ENCODE measurements at places on chromosomes 7 and 10.
A peak's percentile ranks its signal among the peaks of the same experiment; 100 is the strongest.

- no peaks in the 10 kb centered on the region for H3K36me3 ChIP-seq
- no peaks in the 10 kb centered on the region for H3K4me1 ChIP-seq
- no peak overlapping the region for H3K4me3 ChIP-seq
- H3K27me3 ChIP-seq = no peaks in the 10 kb centered on the region
Observed at GRCh38 chr7:54465095-54465494, 77.1 kb upstream of the VSTM2A start.

GRCh38 chr10:12579954-12580858 is 230.9 kb downstream of the CAMK1D start:
- peaks cover 41% of the 10 kb centered on the region for H3K36me3 ChIP-seq
- no peaks in the 10 kb centered on the region for H3K27me3 ChIP-seq
- H3K4me1 ChIP-seq = peaks cover 58% of the 10 kb centered on the region
- H3K4me3 ChIP-seq = peak overlapping the region; percentile 23
- DNase-seq = no peak

DNA sequence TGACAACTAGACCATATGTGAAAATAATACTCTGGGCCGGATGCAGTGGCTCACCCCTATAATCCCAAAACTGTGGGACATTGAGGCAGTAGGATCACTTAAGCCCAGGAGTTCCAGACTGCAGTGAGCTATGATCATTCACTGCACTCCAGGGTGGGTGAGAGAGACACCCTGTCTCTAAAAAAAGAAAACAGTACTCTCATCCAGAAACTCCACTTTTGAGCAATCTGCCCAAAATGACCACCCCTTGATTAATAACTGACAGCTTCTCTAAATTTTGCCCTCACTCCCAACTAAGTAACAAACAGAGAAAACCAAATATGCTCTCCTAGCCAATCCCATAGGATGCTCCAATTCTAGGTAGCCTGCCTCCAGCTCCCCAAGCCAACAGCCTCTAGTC is 62.5 kb upstream of the AKR1E2 start:
- DNase-seq = no peak
- peaks cover 9% of the 10 kb centered on the region for H3K27me3 ChIP-seq
- no peak overlapping the region for H3K4me3 ChIP-seq
- no peak overlapping the region for H3K27ac ChIP-seq
- peaks cover 5% of the 10 kb centered on the region for H3K4me1 ChIP-seq

DNA sequence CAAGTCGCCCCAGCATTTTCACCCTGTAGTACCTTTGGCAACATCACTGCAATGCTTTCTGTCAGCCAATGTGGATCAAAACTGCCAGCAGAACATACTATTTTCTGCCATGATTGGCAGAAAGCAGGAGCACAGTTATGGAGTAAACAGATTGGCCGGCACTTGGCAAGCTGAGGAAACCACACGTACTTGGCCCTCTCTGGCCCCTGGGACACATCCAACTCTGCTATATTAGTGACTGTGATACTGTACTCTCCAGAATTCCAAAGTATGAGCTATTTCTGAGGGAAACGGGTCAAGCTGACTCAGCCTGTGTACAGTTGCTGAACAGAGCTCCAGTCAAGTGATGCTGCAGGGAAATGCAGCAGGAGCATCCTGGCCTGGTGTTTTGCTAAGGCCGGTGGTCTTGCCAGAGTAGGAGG is 39.8 kb upstream of the LANCL2 start:
- H3K4me3 ChIP-seq = no peak overlapping the region
- no peaks in the 10 kb centered on the region for H3K36me3 ChIP-seq
- no peak overlapping the region for H3K27ac ChIP-seq
- DNase-seq = no peak
- peaks cover 12% of the 10 kb centered on the region for H3K27me3 ChIP-seq

DNA sequence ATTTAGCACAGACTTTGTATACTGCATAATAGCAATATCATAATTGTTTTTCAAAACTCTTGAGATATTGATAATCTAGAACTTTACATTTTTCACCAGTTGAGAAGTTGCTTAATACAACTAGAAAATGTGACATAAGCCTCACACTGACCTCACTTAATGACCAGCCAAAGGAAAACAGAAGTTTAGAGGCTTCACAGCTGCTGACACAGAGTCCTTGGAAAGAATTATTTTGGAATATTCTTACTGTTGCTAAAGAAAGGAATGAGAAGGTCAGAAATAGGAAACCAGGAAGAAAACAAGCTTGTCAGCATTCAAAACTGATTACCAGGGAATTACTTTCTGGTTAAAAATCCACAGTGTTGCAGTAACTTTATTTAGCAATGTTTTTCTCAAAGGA is 35.5 kb upstream of the WASL start:
- no peak for DNase-seq
- peaks cover 6% of the 10 kb centered on the region for H3K27me3 ChIP-seq
- no peak overlapping the region for H3K27ac ChIP-seq
- no peaks in the 10 kb centered on the region for H3K36me3 ChIP-seq

GRCh38 chr7:128920913-128921582 is 10.5 kb upstream of the KCP start:
- peaks cover 11% of the 10 kb centered on the region for H3K27me3 ChIP-seq
- peaks cover 10% of the 10 kb centered on the region for H3K4me1 ChIP-seq
- no peak overlapping the region for H3K4me3 ChIP-seq
- DNase-seq = no peak
- H3K36me3 ChIP-seq = no peaks in the 10 kb centered on the region

DNA sequence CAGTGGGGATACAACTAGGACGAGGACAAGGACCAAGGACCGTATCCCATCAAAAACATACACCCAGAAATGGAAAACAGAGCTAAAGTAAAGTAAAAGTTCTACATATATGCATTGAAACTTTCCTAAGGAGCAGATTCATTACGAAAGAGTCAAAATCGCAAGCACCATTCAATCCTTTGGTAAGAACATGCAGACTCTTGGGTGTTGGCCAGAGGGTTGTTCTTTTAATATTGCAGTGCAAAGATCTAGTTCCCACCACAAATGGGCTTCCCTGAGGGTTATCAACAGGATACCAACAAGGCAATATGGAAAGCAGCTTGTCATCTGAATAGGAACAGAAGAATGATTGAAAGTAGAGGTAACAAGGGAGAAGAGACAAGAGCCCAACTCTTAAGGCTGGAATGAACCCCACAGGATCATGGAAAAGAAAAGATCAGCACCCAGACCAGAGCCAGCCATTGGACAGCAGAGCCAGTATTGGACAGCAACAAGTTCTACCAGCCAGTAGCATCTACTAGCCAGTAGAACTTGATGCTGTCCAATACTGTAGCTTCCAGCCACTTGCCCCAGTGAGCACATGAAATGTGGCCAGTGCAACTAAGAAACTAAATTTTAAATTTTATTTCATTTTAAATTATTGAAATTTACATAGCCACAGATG is 66.0 kb downstream of the OSBPL3 start:
- no peaks in the 10 kb centered on the region for H3K27me3 ChIP-seq
- H3K36me3 ChIP-seq = peaks cover 13% of the 10 kb centered on the region
- peaks cover 61% of the 10 kb centered on the region for H3K4me1 ChIP-seq
- no peak for DNase-seq
- H3K27ac ChIP-seq = peak overlapping the region; percentile 70
- H3K4me3 ChIP-seq = no peak overlapping the region

DNA sequence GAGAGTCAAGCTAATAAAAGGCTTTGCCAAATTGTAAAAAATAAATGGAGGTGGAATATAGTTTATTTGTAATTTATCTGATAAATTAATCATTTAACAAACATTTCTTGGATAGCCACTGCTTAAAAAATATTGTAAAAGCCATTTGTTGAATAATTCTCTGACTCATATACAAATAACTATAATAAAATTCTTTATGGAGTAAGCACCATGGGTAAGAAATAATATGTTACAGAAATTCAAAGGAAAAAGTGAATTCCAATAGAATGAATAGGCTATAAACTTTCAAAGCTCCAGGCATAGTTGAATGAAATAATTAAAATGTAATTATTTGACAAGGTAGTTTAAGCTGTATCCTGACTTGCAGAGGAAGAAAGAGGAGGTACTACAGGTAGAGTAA is 291.4 kb upstream of the TMEM229A start:
- H3K27me3 ChIP-seq = no peaks in the 10 kb centered on the region
- no peak overlapping the region for H3K4me3 ChIP-seq
- H3K36me3 ChIP-seq = no peaks in the 10 kb centered on the region
- no peaks in the 10 kb centered on the region for H3K4me1 ChIP-seq
- DNase-seq = no peak
- no peak overlapping the region for H3K27ac ChIP-seq

- peaks cover 6% of the 10 kb centered on the region for H3K27me3 ChIP-seq
- no peaks in the 10 kb centered on the region for H3K36me3 ChIP-seq
- H3K27ac ChIP-seq = no peak overlapping the region
- no peak for DNase-seq
- no peaks in the 10 kb centered on the region for H3K4me1 ChIP-seq
Observed at GRCh38 chr10:120371856-120372255, 85.2 kb upstream of the PLPP4 start.

DNA sequence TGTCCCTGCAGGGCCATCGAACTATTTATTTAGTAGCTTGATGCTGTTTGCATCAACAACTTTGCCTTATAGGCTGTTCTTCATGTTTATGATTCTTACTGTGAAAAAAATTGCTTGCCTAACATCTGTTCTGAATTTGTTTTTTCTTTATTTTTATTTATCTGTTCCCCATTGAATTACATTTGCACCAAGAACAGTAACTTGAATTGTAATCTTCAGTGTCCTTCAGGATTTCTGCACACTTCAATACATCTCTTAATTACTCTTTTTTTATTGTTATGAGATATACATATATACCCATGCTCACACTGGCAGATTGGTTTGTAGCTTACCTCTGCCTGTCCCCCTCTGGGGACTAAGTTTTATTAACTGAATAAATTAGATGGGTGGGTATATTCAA is 64.4 kb downstream of the TBXAS1 start:
- H3K27me3 ChIP-seq = no peaks in the 10 kb centered on the region
- peaks cover 28% of the 10 kb centered on the region for H3K4me1 ChIP-seq
- DNase-seq = no peak
- H3K36me3 ChIP-seq = peaks cover 4% of the 10 kb centered on the region
- no peak overlapping the region for H3K4me3 ChIP-seq
- no peak overlapping the region for H3K27ac ChIP-seq

DNA sequence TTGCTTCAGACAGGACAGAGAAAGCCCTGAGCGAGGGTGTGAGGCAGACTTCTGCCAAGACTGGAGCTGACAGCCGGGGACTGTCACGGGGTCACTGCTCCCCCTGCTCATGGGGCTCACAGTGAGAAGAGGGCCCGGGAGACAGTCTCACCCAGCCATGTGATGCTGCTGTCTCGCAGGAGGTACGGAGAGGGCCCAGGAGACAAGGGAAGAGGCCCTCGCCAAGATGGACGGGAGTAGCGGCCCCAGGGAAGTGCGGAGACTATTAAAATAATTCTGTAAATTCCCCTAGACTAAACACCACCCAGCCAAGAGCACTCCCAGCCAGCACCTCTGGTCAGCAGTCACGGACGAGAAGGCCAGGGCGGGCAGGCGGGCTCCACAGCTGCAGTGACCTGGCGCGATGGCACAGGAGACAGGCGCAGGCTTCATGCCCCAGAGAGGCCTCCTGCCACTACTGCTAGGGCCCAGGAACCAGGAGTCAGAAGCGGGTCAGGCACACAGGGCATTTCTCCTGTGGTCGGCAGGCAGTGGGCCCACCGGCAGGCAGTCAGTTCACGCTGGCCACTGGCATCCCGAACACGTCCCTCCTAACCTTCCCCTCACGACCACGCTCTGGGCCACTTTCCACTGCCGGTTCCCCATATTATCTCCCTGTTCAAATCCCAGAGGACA is 24.1 kb downstream of the WDR86 start:
- H3K27ac ChIP-seq = no peak overlapping the region
- no peak for DNase-seq
- no peak overlapping the region for H3K4me3 ChIP-seq

DNA sequence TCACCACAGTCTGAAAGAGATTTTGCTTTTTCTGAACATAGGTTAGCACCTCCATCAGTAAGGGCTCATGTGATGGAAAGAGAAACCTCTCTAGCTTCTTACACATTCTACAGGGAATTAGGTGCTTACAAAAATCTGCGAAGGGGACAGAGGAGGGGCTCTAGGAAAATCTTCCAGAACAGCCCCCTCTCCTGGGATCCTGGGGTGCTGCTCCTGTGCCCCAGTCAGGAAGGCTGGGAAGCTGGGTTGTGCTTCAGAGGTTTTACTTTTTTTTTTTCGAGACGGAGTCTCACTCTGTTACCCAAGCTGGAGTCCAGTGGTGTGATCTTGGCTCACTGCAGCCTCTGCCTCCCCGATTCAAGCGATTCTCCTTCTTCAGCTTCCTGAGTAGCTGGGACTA is 7.5 kb upstream of the FAM171A1 start:
- H3K27ac ChIP-seq = no peak overlapping the region
- H3K4me3 ChIP-seq = no peak overlapping the region
- H3K36me3 ChIP-seq = peaks cover 3% of the 10 kb centered on the region
- H3K27me3 ChIP-seq = peaks cover 36% of the 10 kb centered on the region
- no peaks in the 10 kb centered on the region for H3K4me1 ChIP-seq

DNA sequence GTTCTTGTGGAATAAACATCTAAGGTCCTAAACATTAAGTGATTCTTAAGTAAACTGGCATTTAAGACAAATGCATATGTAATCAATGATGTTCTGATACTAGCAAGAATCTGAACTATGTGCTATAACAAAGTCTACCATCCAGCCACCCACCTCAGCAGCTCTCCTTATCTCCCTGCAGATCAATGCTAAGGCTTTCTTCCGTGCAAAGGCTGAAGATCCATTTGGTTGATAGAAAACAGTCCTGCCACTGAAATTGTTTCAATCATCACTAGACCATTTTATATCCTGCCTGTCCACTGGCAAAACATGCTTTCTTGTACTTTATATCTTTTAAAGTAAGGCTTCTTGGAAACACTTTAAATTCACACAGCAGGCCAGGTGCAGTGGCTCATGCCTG is 6.3 kb upstream of the SMKR1 start:
- DNase-seq = no peak
- no peak overlapping the region for H3K4me3 ChIP-seq
- H3K27ac ChIP-seq = peak overlapping the region; percentile 7
- no peaks in the 10 kb centered on the region for H3K36me3 ChIP-seq

GRCh38 chr7:106560482-106560881 is 100.5 kb downstream of the CCDC71L start:
- no peak for DNase-seq
- H3K27ac ChIP-seq = no peak overlapping the region
- no peak overlapping the region for H3K4me3 ChIP-seq
- peaks cover 9% of the 10 kb centered on the region for H3K4me1 ChIP-seq

GRCh38 chr10:79898597-79899325 is 50.1 kb downstream of the SFTPD start:
- no peaks in the 10 kb centered on the region for H3K36me3 ChIP-seq
- peaks cover 29% of the 10 kb centered on the region for H3K27me3 ChIP-seq
- peaks cover 1% of the 10 kb centered on the region for H3K4me1 ChIP-seq
- DNase-seq = no peak
- H3K27ac ChIP-seq = no peak overlapping the region
